ENCODE measurements at places on chromosomes 5 and 9. TPM values are rescaled to one million over a fixed set of nuclear protein-coding genes. Genes with fewer than 3 reads are reported as not detected.

- no peaks in the 10 kb centered on the region for H3K36me3 ChIP-seq
- no peaks in the 10 kb centered on the region for H3K27me3 ChIP-seq
- no peak overlapping the region for H3K27ac ChIP-seq
- H3K4me1 ChIP-seq = peaks cover 13% of the 10 kb centered on the region
- no peak overlapping the region for H3K4me3 ChIP-seq
Observed at GRCh38 chr5:169777159-169777558, 140.1 kb downstream of the DOCK2 start.

- no peaks in the 10 kb centered on the region for H3K36me3 ChIP-seq
- no peaks in the 10 kb centered on the region for H3K27me3 ChIP-seq
- peaks cover 7% of the 10 kb centered on the region for H3K4me1 ChIP-seq
- H3K27ac ChIP-seq = no peak overlapping the region
Observed at GRCh38 chr5:38468202-38468673, 88.2 kb downstream of the LIFR start.

PPP1R26 gene
- total RNA-seq = 23.0 TPM

DNA sequence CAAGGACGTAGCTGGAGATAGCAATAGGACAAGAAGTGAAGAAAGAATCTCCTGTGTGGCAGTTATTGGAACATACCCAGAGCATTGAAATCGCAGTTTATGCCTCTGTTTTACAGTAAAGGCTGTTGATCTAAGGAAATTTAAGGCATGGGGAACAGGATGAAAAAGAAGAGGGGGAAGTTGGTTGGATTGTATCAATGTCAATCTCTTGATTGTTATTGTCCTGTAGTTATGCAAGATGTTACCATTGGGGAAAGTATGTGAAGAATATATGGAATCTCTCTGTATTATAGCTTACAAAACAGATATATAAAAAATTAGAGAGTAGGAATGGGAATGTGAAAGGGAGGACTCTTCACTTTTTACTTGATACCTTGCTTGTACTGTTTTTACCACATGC is 195.6 kb upstream of the NREP start:
- no peak overlapping the region for H3K4me3 ChIP-seq
- H3K27me3 ChIP-seq = no peaks in the 10 kb centered on the region
- no peaks in the 10 kb centered on the region for H3K4me1 ChIP-seq

- DNase-seq = no peak
- no peaks in the 10 kb centered on the region for H3K27me3 ChIP-seq
- no peak overlapping the region for H3K4me3 ChIP-seq
- no peak overlapping the region for H3K27ac ChIP-seq
- peaks cover 19% of the 10 kb centered on the region for H3K4me1 ChIP-seq
Observed at GRCh38 chr9:114394523-114395333, 6.9 kb upstream of the AKNA start.

DNA sequence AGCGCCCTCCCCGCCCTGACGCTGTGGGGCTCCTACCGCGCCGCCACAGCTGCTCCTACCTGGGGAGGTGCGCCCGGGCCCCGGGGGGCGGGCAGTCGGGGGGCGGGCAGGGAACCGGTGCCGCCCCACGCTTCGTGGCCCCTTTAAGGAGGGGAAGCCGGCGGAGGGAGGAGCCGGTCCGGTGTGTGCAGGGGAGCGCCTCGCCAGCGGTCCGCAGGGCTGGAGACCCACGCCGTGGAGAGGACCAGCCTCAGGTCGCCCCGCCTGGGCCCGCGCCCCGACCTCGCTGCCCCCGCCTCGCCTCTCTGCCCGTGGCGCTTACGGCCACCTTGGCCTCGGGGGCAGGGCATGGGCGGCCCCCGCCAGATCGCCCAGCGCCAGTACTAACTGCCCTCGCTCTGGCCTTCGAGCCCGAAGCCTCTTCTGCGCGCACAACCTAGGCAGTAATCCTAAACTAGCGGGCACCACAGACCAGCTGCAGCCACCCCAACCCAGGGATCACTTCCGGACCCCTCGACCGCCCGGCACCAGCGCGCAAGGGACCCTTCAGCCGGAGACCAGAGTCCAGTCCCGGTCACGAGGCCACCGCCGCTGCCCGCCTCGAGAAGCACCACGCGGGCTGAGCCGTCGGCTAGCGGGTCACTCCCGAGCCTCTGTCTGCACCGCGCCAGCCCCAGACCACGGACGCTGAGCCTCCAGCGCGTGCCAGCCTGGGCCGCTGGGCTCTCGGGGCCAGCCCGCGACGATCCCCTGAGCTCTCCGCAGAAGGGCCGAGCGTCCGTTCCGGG is at the start of gene FOXE1:
Gene FOXE1 (plus strand): TSS at position 171 of the 788 bp plus-strand sequence. CDS start 689 bp downstream, outside the sequence.
- peaks cover 100% of the 10 kb centered on the region for H3K27me3 ChIP-seq
- peak within 1 kb of the TSS; percentile 29 for H3K4me3 ChIP-seq
- H3K4me1 ChIP-seq = peaks cover 30% of the 10 kb centered on the region
- H3K27ac ChIP-seq = no peak within 1 kb of the TSS
- peak; percentile 60 for DNase-seq

DNA sequence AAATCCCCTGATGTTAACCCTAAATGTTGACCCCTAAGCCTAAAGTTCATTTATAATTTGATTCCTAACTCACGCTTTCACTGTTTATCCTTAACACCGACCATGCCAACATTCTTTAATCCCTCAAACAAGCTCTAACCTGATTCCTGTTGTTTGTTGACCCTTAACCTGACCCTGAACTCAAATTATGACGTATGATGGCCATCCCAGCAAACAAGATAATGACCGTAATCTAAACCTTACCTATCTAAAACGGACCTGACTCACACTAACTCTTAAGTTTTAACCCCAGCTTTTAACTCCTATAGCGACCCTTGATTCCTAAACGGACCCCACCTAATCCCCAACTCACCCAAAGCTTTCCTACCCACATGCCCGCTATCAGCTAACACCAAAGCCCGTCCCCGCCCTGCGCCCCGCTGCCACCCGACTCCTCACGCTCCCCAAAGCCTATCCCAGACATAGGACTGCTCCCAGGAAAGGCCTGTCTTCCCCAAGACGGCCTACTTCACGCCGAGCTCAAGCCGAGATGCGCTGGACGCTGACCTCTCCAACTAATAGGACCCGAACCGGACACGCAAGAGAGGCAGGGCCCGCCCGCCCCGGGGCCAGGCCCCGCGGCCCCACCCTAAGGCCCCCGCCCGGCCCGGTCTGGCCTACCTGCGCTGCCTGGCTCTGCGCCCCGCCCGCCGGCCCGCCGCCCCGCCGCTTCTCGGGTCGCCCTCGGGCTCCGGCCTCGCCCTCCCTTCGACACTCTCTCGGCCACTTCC is 395 bp downstream of the TLN1 start:
- peak overlapping the region; percentile 71 for H3K4me3 ChIP-seq
- DNase-seq = no peak
- H3K36me3 ChIP-seq = no peaks in the 10 kb centered on the region
- H3K27ac ChIP-seq = peak overlapping the region; percentile 85
- H3K27me3 ChIP-seq = no peaks in the 10 kb centered on the region

GRCh38 chr5:67425514-67425913 is 228.9 kb upstream of the CD180 start:
- no peaks in the 10 kb centered on the region for H3K4me1 ChIP-seq
- H3K27me3 ChIP-seq = no peaks in the 10 kb centered on the region
- H3K27ac ChIP-seq = no peak overlapping the region
- no peak overlapping the region for H3K4me3 ChIP-seq

GRCh38 chr5:119896826-119897536 is 267.6 kb downstream of the FAM170A start:
- no peak overlapping the region for H3K4me3 ChIP-seq
- DNase-seq = peak; percentile 44
- peaks cover 14% of the 10 kb centered on the region for H3K4me1 ChIP-seq
- H3K36me3 ChIP-seq = no peaks in the 10 kb centered on the region

DNA sequence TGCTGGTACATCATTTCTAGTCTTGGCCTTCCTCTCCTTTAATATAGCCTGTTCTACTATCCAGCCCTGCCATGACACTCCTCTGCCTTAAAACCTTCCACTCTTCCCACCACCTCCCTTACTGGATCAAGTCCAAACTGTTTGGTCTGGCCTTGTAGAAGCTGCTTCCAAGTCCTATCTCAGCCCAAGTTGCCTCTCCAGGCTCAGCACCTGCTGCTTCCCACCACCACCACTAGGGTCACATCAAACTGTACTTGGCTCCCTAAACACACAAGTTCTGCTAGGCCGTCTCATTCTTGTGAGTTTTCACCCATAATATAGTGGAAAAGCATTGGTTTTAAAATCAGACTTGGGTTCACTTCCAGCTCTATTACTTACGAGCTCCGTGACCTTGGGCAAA is 1.4 kb downstream of the NDUFA8 start:
- H3K36me3 ChIP-seq = no peaks in the 10 kb centered on the region
- no peaks in the 10 kb centered on the region for H3K4me1 ChIP-seq
- H3K27me3 ChIP-seq = peaks cover 15% of the 10 kb centered on the region
- DNase-seq = peak; percentile 55
- H3K27ac ChIP-seq = no peak overlapping the region
- no peak overlapping the region for H3K4me3 ChIP-seq

DNA sequence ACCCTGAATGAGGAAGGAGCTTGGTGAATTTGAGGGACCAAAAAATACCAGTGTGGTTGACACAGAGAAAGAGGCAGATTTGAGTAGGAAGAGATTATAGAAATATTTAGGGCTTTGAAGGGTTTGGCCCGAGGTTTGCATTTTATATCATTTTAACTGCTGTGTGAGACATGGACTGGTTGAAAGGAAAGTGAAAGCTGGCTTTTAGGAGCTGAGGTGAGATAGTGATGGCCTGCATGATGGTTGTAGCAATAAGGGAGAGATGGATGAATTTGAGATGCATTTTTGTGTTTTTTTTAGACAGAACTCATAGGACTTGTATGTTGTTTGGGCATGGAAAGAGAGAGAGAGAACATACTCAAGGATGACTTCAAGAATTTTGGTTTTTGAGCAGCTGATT is 21.7 kb downstream of the FER start:
- no peaks in the 10 kb centered on the region for H3K36me3 ChIP-seq
- no peak overlapping the region for H3K4me3 ChIP-seq
- no peak for DNase-seq
- H3K4me1 ChIP-seq = no peaks in the 10 kb centered on the region

NUTM2F gene
- 0.22 TPM for total RNA-seq

PCDHGA6 gene
- total RNA-seq = 0.77 TPM

FBP1 gene
- total RNA-seq = 0.31 TPM

DNA sequence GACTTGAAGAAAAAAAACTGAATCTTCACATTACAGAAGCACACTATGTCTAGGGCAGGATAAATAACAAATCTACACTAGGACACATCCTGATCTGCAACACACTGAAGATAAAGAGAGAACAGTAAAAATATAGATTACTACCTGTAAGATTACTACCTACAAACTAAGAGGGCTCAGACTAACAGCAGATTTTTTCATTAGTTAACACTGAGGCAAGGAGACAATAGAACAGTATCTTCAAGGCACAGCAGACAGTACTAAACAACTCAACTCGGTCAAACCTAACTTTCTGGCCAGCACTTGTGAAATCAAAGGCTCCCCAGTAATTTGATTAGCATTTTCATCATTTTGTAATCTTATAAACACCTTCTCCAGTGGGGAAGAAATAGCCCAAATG is 46.5 kb downstream of the TEX10 start:
- H3K36me3 ChIP-seq = peaks cover 43% of the 10 kb centered on the region
- H3K4me3 ChIP-seq = no peak overlapping the region
- H3K4me1 ChIP-seq = no peaks in the 10 kb centered on the region
- no peaks in the 10 kb centered on the region for H3K27me3 ChIP-seq
- no peak overlapping the region for H3K27ac ChIP-seq

STK32A gene
- 16.7 TPM for total RNA-seq

LCN12 gene
- 0.19 TPM for total RNA-seq

FCN2 gene
- not detected for total RNA-seq

C6 gene
- total RNA-seq = not detected

HTR4 gene
- not detected for total RNA-seq

DNA sequence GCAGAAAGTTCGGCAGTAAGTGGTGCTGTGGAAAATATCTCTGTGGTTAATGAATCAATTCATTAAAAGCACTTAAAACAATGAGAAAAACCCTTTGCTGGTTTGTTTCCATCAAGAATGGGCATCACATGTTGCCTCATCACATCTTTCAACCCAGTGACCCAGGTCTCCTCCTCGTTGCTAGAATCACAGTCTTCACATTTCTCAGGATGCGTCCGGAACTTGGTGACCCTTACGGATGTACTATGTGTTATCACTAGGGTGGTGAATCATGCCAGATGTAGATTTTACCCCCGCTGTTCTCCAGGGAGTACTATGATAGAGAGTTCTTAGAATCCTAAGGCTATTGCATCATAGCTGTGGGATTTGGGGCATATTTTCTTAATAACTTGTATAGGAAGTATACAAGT is 217.9 kb upstream of the KLF4 start:
- DNase-seq = no peak
- H3K4me1 ChIP-seq = no peaks in the 10 kb centered on the region
- H3K27me3 ChIP-seq = no peaks in the 10 kb centered on the region
- no peak overlapping the region for H3K4me3 ChIP-seq

KIF4B gene
- not detected for total RNA-seq

IFNK gene
- total RNA-seq = not detected

BTNL3 gene
- 0.34 TPM for total RNA-seq

- H3K27me3 ChIP-seq = peaks cover 100% of the 10 kb centered on the region
- no peak for DNase-seq
- H3K4me3 ChIP-seq = no peak overlapping the region
- H3K27ac ChIP-seq = no peak overlapping the region
Observed at GRCh38 chr9:68522954-68523353, 17.7 kb downstream of the TMEM252 start.

RORB gene
- 2.5 TPM for total RNA-seq

DNA sequence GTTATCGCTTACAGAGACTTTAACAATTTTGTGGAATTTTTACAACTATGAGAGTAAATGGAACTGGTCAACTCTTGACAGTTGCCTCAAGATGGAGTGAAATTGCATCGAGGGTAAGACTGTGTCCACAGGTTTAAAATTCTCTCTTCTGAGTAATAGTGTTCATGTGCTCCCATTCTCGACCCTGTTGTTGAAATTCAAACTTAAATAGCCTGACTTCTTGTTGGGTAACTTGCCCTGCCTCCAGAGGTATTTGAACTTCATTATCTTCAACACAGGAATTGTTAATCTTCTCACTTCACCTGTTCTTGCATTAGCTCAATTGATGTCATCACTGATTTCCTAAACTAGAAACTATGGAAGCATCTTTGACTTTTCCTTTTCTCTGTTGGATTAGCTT is 77.5 kb downstream of the PIP5K1B start:
- H3K27me3 ChIP-seq = no peaks in the 10 kb centered on the region
- no peaks in the 10 kb centered on the region for H3K36me3 ChIP-seq
- H3K27ac ChIP-seq = no peak overlapping the region
- peak overlapping the region; percentile 14 for H3K4me3 ChIP-seq
- no peak for DNase-seq
- peaks cover 26% of the 10 kb centered on the region for H3K4me1 ChIP-seq
